HCT116 (cell line): ENCODE measurements at places on chromosomes 13 and 19.

DNA sequence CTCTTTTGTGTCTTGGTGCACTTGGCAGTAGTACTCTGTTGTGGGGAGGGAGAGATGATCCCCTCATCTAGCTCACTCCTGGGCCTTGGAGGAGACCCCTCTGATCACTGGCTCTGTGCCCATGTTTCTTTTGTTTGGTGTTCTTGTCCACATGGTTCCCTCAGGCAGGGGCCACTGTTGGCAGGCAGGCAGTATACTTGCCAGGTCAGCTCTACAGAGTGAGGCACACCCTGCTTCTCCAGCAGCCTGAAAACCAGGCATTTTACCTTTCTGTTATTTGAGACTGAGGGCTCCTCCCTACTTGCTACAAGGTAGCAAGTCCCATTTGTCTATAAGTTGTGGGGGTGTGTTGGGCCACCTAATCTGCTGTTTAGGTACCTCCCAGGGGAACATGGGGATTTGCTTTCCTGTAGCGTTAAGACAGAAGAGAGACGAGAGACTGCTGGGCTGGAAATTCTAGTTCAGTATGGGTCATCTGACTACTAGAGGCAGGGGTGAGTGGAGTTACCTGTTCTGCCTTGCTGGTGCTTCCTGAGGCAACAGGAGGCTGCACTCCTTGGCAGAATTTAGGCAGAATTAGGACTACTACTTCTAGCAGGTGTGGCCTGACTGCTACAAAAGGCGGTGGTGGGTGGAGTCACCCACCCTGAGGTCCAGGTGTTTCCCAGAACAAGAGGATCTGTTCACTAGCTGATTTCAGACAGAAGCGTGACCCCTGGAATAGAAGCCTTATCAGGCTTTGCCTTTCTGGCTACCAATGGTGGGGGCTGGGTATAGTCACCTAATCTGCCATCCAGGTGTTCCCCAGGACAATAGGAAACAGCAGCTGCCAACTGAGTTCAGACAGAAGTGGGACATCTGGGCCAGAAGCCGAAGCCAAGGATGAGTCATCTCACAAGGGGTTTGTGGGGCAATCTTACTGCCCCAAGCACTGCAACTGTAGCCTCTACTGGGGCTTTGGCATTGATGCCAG lies 843.0 kb upstream of the ATXN8OS start:
- no peak for DNase-seq

DNA sequence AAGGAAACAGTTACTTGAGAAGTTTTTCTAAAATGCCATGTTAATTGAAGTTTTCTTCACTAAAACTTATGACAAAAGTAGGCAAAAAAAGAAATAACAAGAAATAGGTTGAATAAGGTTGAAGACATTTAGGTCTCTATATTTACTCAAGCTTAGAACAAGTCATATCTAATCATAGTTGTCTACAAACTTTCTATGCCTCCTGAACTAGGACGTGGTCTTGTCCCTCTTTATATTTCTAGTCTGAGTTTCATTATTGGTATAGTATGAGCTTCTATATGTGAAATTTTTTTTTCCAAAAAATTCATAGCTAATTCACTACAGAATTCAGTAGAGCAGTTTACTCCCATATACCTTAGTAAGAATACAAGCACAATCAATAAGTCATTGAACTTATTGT lies 836.4 kb downstream of the SLITRK6 start:
- DNase-seq: no peak

- DNase-seq: no peak
These were observed 11.6 kb downstream of the CLDN10 start for GRCh38 chr13:95564091-95564490.

- no peak for DNase-seq
These were observed 35.0 kb upstream of the MATK start for GRCh38 chr19:3821156-3821555.

DNA sequence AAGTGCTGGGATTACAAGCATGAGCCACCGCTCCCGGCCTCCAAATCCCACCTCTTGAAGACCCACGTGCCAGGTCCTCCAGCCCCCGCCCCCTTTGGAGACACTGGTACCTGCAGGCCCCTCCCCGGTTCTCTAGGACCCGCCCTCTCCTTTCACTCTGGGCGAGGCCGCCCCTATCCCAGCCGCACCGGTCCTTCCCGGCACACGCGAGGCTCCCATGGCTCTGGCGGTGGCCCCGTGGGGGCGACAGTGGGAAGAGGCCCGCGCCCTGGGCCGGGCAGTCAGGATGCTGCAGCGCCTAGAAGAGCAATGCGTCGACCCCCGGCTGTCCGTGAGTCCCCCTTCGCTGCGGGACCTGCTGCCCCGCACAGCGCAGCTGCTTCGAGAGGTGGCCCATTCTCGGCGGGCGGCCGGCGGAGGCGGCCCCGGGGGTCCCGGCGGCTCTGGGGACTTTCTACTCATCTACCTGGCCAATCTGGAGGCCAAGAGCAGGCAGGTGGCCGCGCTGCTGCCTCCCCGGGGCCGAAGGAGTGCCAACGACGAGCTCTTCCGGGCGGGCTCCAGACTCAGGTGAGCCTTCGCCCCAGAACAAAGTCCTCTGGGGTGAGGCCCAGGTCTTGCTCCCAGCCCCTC lies at the start of gene CBLC:
Gene CBLC, plus strand, starts transcription at position 176 of the 633 bp plus-strand sequence. Its CDS starts 42 bp downstream, at position 218.
- DNase-seq: peak; percentile 94

- DNase-seq: no peak
These were observed 4.0 kb downstream of the DDX39A start for GRCh38 chr19:14414926-14415690.

DNA sequence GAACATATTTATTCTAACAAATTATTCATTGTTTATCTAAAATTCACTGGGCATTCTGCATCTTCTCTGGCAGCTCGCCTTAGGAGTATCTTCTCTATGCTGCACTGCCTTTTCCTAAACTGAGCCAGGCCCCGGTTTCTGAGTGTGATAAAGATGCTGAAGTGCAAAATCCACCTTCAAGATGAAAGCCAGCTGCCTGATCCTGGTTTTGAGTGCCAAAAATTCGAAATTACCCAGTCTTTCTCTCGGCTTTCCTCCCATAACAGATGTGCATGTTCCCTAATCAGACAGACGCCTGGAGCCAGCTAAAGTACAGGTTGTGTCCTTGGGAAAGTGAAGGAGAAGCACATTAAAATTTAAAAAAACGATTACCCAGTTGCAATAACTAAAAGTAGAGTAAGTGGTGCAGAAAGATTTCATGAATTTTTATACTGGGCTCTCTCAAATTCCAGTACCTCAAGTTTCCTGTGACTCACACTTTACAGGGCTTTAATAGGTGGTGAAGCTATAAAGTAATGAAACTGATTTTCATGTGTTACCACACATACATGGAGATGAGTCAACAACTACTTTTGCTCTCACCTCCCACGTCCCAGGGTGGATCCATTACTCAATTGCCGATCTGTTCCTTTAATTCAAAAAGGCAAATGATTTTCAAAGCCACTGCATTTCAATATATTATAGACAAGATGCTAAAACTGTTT lies 65.0 kb upstream of the GTF2F2 start:
- peak; percentile 70 for DNase-seq

GRCh38 chr19:2488942-2489731 lies 13.2 kb downstream of the GADD45B start:
- no peak for DNase-seq

DNA sequence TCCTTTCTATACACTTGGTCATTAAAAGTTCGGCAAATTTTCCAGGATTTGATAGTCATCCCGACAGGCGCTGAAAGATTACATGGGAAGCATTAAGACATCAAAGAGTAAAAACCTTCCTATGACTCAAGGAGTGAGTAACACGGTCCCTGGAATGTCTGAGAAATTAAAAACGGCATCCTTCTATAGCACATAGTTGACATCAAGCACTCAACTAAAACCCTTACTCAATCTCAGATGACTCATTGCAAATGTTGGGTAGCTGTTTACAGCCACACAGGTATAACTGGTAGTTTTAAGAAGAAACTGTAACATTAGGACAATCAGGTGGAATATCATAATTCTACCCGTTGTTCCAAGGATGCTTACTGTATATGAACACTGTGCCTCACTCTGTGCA lies 6.4 kb upstream of the LGALS13 start:
- no peak for DNase-seq

GRCh38 chr13:78078168-78078567 lies 159.5 kb upstream of the EDNRB start:
- DNase-seq: no peak
